Brain pericyte (primary cell): ENCODE measurements at places on chromosomes 12 and 14.

DNA sequence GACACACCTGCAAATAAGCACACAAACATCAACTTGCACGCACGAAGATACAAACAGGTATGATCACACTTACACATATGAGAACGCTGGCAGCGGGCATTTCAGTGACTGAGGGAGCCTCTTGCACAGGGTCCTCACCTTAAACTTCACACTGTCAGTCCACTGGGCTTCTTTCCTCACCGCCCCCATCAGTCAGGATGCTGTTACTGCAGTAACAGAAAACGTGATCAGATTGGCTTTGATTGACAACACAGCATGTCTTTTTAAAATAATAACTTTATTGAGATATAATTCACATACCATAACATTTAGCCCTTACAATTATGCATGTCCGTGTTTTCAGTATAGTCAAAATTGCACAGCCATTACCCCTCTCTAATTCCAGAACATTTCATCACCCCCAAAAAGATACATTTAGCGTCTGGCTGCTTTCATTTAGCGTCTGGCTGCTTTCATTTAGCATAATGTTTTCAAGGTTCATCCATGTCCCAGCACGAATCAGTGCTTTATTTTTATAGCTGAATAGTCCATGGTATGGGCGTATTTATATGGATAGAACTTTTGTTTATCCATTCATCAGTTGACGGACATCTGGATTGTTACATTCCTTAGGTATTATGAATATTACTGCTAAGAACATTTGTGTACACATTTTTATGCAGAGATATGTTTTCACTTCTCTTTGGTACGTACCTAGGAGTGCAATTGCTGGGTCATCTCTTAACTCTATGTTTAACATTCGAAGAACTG lies 8.4 kb downstream of the CCDC197 start:
- DNase-seq = no peak

DNA sequence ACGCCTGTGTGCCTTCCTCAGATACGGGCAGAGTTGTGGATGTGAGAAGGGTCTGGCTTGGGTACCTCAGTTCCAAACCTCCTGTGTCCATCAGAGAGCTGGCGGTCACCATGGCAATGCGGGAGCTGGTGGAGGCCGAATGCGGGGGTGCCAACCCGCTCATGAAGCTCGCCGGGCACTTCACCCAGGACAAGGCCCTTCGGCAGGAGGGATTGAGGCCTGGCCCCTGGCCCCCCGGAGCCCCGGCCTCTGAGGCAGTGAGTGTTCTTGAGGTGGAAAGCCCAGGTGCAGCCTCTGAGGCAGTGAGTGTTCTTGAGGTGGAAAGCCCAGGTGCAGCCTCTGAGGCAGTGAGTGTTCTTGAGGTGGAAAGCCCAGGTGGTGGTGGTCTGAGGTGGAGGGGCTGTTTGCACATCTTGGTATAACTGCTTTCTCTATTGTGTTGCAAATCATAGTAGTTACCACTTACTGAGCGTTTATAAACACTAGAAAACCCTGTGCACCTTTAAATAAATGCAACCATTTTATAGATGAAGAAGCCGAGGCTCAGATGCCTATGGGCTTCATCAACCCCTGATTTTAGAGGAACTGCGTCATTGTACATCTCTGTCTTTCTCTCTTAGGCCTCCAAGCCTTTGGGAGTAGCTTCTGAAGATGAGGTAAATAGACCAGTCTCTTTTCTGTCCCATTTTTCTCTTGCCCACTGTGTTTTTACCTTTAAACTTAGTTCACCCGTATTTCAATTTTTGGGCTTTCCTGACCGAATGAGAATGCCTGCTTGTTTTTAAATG lies 976 bp downstream of the PEX5 start:
- DNase-seq = no peak

DNA sequence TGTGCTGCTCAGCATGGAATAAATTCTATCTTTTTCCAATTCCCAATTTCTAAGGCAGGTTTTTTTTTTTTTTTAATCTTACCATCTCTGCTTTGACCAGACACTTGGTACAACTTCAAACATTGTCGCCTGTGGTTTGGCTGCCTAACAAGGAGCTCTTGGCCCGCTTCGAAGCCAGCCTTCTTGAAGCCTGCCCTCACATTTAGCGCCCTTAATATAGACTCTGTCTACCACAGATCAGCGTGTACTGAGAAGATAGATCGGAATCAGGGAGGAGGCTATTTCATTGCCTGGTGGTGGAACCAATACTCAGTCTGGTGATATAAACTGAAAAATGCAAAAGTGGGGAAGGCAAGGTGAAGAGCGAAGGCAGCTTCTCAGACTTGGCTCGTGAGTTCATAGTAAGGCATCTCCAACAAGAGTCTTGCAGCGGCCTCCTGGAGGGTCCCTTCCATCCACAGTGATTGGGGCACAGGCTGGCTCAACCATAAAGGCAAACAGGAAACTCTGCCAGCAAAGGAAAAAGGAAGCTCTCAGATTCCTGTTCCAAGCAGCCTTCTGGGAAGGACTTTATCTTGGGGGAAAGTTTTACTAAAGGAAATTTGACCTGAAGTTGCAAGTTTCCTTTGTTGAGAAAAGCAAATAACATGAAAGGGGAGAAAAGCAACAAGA lies 103.2 kb upstream of the BCL2L14 start:
- DNase-seq = no peak

- no peak for DNase-seq
Observed at GRCh38 chr14:31530136-31530535, 31.1 kb upstream of the NUBPL start.

DNA sequence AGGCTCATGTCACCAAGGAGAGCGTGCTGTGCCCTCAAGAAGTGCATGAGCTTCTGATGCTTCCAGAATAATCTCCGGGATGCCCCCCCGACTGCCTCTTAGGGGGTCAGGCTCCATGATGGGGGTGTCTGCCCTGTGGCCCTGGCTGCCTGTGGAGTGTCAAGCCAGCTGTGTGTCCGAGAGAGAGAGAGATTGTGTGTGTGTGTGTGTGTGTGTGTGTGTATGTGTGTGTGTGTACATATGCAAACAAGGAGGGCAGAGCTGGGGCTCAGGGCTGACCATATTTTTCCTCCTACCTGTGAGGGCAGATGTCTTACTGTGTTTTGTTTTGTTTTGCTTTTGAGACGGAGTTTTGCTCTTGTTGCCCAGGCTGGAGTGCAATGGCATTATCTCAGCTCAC lies 5.6 kb upstream of the ALDH2 start:
- no peak for DNase-seq

DNA sequence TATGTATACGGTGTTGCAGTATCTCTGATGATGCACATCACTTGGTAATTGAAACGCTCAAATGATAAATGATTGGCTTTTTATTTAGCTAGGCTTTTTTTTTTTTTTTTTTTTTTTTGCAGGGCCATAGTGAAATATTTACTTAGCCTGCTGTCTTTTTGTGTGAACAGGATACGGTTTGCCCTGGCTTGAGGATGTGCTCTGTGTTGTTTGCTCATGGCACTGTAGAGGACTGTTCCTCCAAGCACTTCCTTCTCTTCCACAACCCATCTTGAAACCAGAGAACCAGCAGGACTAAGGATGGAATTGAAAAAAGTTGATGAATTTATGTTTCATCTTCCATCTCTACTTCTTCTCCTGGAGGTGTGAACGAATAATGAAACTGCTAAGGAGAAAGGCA lies 15.5 kb upstream of the SSPN start:
- no peak for DNase-seq

DNA sequence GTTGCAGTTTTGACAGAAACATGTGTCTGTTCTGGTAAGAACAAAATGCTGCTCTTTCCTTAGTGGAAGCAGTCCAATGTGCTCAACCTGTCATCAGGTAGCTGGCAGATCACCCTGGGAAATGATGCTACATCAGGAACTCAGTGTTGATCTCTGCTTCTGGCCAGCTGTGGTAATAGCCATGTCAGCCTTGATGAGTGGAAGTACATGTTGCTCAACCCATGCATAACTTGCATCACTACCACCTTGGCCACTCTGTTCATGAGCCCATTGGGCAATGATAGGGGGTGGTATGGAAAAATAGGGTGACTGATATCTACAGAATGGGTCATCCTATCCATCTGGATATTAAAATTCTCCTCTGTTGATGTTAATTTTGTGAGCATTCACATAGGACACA lies 411.0 kb downstream of the C12orf50 start:
- no peak for DNase-seq

GRCh38 chr12:47314996-47315395 lies 235.2 kb upstream of the AMIGO2 start:
- DNase-seq = no peak

- no peak for DNase-seq
Observed at GRCh38 chr12:131608740-131609690, 101.9 kb upstream of the SFSWAP start.

DNA sequence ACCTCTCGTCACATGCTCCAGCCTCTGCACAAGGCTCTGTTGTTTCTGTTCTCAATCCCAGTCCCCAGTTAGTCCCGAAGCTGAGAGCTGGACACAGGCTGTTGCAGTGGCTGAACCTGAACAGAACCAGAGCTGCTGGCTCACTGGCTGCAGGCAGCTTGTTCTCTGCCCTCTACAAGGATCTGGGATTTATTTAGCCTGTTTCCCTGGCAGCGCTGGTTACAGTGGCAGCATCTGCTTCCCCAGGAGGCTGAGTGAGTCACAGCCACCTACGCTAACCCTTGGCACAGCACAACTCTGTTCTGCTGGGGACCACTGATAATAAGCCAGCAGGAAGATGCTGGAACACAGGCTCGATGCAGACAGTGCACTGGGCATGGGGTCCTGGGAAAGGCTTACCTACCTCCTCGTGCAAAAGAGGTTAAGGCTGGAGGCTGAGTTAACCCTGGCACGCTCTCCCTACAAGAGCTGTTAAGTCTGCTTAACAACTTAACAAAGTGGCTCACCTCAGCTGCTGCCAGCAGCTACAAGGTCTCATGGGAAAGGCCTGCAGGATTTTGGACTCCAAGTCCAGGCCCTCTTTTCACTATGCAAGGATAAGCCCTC lies 299.6 kb downstream of the PCNX1 start:
- DNase-seq = no peak

- DNase-seq = no peak
Observed at GRCh38 chr12:122852336-122853275, 17.3 kb downstream of the HIP1R start.

GRCh38 chr12:80484746-80485145 lies 40.7 kb downstream of the PTPRQ start:
- no peak for DNase-seq

DNA sequence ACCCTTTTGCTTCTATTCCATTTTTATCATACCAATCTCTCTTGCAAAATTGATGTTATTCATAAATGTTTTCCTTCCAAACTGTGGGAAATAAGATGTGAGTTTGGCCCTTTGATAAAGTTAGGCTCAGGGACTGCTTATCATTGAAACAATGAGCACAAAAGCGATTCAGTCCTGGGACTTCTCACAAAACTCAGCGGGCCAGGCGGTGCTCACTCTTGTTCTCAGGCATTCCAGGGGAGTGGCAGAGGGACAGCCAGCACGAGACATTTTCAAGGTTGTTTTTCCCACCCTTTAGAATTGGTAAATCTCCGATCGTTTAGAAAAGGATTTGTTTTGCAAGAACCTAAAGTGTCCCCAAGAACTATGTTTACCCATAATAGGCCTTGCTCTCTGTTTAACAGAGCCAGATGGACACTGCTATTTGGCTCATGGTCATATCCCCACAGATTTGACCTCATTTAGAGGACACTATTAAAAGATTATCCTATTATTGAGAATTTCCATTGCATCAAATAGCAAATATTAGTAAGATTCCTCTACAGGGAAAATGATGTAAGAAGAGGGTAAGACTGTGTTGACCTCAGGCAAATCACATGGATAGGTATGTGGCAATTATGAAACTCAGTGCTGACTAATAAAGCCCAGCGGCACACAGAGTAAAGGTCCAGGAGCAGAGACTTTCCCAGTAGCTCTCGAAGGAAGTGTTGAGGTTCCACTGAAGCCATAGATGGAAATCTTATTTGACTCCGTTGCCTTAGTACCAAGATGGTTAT lies 102.7 kb upstream of the USP44 start:
- no peak for DNase-seq

GRCh38 chr12:11672256-11673191 lies 23.1 kb downstream of the ETV6 start:
- no peak for DNase-seq

DNA sequence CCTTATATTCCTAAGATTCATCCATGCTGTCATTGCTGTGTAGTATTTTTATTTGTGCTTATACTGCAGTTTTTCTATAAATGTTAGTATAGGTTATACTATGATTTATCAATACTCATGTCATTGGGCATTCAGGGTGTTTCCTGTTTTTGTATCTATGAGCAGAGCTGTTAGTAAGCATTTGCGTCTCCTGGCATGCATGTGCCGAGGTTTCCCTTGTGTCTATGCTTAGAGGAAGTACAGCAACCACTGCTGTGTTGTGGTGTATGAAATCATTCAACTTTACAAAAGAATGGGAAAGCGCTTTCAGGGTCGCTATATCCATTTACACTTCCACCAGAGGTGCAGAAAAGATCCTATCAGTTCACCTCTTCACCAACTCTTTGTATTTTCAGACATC lies 122.7 kb downstream of the RGS6 start:
- DNase-seq = no peak

DNA sequence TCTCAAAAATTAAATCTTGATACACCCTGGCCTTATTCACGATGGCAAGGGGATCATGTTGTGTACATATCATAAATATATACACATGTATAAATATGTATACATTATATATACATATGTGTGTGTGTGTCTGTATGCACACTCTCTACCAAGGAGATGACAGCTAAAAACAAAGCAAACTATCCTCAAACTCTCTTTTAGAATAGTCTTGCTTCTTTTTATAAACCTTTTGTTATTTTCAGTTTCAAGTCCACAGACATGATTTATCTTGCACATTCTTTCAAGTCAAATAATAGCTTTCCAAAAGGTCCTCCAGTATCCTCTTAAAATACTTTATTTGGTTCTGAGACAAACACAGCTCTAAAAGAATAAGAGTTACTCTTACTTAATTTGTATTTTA lies 8.4 kb downstream of the ANO6 start:
- no peak for DNase-seq

GRCh38 chr12:45729233-45730083 lies at the start of gene ARID2:
Gene ARID2, plus strand, starts transcription at chr12:45729706. Its CDS starts 131 bp downstream, at chr12:45729837.
- DNase-seq = no peak

DNA sequence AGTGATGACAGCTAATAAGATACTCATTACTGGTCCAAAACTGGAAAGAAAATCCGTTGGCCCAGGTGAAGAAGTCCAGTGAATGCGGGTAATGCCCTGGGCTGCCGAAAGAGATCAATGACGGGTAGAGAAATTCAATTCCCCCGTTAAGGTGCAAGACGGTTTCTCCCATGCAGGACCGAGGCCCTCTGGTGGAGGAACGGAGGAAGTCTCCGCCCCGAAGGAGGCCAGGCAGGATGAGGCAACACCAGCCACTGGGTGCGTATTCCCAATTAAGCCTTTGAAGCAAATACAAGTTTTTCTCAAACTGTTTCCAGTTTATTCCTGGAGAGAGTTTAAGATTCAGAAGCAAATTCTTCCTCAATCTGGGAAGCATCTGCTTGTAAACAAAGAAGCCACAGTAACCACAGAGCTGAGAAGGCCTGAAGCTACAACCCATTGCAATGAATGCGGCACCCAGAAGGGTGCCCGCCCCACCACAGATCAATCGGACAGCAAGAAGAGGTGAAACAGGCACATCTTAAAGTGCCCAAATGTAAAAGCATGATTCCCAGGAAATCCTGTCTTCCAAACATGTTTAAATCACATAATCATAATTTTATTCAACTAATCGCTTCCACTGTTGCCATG lies 118.5 kb downstream of the TTC7B start:
- DNase-seq = no peak

GRCh38 chr12:108457734-108458361 lies 57.2 kb upstream of the FICD start:
- DNase-seq = no peak

GRCh38 chr12:68861890-68862289 lies 53.9 kb downstream of the MDM2 start:
- DNase-seq = no peak

GRCh38 chr14:98269533-98269932 lies 1002.5 kb downstream of the BCL11B start:
- no peak for DNase-seq
